ENCODE measurements at places on chromosomes 2 and 18.

GRCh38 chr2:203584784-203585183 lies 49.7 kb upstream of the RAPH1 start:
- no peak for DNase-seq

DNA sequence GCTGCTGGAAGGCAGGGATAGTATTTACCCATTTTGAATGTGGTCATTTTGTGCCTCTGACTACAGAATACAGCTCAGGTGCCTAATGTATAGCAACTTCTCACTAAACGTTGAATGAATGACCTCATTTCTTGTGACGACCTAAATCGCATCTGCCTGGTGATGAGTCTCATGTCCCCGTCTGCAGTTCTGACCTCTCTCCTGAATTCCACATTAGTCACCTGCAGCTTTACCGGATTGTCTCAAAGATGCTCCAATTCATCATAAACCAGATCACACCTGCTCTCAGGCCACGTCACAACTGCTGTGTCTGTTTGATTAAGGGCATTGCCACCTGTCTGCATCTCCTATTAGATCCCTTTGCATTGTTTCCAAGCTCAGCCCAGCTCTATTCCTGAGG lies 133.6 kb upstream of the MYT1L start:
- DNase-seq: no peak

- DNase-seq: peak; percentile 3
Measured at GRCh38 chr2:203583701-203584100, 48.6 kb upstream of the RAPH1 start.

- no peak for DNase-seq
Measured at GRCh38 chr2:133221398-133221797, 346.9 kb downstream of the NCKAP5 start.

DNA sequence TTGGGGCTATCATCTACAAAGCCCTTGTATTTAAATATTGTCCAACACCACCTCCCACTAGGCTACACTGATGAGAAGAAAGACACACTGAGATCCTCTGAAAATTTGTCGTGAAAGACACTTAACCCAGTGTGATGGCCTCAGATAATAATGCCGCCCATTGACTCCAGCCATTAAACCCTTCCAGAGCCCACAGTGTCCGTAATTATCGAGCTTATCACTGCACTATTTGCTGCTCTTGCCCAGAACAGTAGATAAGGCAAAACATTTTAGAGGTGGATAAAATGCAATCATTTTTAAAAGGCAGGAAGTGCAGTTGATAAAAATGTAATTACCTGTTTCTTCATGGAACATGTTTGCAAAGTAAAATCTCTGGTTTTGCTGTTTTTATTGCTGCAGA lies 121.3 kb upstream of the DDX18 start:
- DNase-seq: no peak

DNA sequence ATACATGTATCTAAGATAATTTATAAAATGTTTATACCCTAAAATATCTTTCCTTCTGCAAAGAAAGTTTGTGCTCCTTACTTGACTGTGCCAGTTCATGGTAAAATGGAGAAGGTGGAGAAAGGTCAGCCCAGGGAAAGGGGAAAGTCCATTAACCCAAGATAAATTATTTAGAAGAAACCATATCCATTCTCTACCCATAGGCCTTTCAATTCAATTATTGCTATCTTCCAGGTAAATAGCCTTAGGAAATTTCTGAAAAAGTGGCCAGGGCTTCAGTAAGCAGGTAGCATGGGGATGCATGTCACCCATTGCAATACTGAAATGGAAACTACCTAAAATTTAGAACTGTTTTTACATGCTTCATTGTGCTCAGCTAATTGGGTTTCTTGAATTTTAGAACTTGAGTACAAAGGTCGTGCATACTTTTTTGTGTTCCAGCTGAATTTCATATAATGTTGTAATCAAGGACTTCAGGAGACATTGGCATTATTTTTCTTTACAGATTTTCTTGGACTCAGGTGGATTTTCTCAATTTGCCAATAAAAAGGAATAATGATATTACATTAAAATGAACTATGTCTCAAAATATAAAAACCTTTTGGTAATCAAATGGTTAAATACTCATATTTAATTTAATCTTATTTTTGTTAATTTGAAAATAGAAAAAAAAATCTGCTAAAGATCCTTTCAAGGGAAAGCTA lies 124.9 kb downstream of the CSRNP3 start:
- no peak for DNase-seq

GRCh38 chr2:102622646-102623045 lies 3.3 kb downstream of the SLC9A2 start:
- no peak for DNase-seq

DNA sequence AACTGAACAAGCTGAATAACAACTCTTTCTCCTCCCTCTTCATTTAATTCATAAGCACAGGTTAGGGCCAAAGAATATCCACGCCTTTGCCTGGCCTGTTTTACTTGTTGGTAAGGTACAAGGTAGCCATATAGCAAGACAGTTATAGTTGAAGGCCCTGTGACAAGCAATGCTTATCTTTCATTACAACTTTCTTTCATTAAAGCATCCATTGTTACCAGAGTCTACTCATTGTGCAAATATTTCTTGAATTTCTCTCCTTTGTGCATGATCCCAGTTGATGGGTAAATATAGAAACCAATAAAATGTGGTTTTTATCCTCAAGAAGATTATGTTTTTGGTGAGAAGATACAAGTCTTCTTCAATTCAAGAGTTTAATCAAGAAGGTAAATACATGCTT lies 140.2 kb downstream of the UBE2E3 start:
- DNase-seq: no peak

DNA sequence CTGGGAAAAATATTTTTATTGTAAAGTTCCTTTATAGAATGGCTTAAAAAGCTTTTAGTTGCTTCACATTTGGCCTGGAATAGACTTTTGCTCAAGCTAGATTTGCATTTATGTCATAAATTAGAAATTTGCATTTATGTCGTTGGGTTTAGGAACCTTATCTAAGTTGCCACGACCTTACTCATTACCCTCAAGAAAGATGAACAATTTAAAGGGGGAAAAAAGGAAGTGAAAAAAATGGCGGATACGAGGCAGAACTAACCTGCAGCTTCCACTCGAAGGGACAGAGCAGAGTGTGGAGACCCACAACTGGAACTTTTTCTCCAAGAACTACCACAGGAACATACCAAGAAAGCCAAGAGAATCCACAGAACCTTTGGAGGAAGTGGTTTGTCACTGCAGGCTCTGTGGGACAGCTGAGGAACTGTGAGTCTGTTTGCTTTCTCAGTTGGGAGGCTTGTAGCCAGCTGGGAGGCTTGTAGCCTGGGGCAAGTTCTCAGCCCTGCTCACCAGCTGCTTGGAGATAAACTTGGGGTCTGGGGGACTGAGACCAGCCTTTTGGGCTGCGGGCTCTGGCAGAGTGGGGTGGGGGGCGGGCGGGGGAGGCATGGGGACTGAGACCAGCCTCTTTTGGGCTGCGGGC lies 349.9 kb upstream of the MEIS1 start:
- no peak for DNase-seq

GRCh38 chr2:83565181-83565580 lies 893.9 kb downstream of the SUCLG1 start:
- no peak for DNase-seq

DNA sequence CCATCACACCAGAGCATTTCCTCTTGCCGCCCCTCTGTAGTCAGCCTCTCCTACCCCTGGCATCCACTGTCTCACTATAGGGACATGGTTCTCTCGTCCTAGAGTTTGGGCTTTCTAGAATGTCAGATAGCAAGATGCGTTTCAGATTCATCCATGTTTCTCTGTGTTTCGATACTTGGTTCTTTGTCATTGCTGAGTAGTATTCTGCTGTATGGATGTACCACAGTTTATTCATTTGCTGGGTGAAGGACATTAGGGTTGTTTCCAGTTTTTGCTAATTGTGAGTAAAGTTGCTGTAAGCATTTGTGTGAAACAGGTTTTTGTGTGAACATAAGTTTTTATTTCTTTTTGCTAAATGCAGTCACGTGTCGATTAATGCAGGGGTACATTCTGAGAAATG lies 3.8 kb downstream of the ZNF532 start:
- DNase-seq: no peak

DNA sequence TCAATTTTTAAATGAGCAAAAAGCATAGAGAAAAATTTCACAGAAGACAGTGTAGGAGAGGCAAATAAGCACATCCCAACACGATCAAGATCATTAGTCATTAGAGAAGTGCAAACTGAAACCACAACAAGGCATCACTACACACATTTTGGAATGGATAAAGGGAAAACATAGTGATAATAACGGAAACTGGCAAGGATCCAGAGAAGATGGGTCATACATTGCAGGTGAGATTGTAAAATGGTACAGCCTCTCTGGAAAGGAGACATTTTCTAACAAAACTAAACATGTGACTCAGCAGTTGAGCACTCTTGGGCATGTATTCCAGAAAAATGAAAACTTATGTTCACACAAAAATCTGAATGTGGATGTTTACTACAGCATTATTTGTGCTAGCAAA lies 98.3 kb upstream of the TMEM17 start:
- DNase-seq: no peak

DNA sequence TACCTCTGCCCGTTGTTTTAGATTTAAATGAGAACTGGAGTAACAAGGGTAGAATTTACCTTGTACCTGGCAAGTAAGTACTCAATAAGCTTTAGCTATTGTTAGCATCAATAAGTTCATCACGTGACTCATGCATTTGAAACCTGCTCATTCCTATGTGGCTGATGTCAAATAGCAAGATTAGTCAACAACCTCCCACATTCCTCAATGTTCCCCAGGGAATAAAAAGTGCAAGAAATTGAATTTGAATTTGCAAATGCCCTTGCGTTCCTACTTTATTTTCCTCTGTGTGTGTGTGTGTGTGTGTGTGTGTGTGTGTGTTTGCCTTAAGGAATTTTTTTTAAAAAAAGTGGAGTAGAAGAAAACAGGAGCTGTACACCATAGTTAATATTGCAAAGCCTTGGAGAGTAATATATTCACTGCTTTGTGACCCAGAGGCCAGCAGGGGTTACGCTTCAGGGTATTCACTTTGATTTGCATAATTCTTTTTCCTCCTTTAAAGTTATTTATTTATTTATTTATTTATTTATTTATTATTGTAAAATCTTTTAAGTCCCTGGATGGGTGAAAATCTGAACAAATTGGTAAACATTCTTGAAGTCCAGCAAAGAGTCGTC lies 43.9 kb upstream of the DNAH7 start:
- no peak for DNase-seq

DNA sequence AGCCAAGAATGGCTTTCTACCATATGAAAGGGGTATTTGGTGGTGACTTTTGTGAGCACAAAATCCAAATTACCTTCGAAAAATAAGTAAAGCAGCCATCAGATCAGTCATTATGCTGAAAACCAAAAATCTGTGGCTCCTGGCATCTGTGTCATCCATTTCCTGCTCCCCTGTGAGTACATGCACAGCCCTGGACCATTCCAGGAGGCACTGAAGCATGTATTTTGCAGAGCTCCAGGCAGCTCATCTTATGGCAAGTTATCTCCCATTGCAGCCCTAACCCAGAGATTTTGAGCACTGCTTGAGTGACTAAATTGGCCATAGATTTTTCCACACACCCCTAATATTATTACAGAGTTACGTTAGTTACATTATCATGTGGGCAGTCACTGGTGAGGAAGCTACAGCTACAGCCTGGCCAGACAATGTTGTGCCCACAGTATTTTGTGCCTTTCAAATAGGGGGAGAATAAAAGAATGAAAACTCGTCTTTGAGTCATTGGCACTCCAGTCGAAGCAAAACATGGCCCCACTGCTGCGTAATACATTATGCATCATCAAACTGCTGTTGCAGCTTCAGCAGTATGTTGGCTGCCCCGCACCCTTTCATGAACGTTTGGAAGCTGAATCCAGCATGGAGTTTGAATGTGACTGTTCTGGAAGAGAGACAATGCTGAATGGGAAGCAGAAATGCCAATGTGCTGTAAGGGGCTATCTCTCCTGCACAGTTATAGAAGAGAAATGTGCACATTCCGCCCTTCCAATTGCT lies 702.2 kb downstream of the RNF144A start:
- DNase-seq: no peak

GRCh38 chr2:134132490-134132857 lies 121.4 kb upstream of the MGAT5 start:
- no peak for DNase-seq

- DNase-seq: no peak
Measured at GRCh38 chr18:14921547-14921946, 173.6 kb downstream of the ANKRD30B start.

DNA sequence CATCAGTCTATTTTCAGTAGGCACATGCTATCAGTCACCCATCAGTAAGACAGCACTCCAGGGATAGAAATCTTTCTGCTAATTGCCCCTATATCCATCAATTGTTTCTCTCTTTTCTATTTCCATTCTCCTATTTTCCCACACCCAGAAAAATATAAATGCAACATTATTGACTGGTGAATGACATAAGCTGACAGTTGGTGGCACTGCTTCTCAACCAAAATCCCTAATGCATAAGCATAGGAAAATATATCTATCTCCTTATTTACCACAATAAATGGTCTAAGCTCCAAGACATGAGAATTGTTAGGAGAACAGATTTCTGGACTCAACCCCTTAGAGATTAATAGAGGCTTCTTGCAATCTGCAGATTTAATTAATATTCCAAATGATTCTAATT lies 64.0 kb upstream of the REG3A start:
- no peak for DNase-seq

GRCh38 chr18:45167631-45168280 lies 447.5 kb upstream of the SLC14A2 start:
- no peak for DNase-seq
